Motor neuron (in vitro differentiated cells): ENCODE measurements at places on chromosomes 1 and 21.
A peak's percentile ranks its signal among the peaks of the same experiment; 100 is the strongest.

DNA sequence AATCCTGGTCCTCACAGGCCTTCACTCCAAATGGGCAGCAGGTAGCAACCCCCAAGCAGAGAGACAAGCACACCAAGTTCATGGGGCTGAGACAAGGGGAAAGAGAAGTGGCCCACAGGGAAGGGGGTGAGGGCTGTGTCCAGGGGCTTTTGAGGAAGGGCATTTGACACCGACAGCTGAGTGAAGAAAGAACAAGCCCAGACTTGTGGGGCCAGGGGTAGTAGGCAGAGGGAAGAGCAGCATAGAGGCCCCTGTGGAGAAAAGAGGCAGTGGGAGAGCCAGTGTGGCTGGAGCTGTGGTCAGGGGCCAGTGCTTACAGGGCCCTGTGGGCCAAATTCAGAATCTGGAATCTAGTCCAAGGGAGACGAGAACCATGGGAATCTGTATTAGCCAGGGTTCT is 85.4 kb downstream of the IGSF21 start:
- ATAC-seq = no peak

DNA sequence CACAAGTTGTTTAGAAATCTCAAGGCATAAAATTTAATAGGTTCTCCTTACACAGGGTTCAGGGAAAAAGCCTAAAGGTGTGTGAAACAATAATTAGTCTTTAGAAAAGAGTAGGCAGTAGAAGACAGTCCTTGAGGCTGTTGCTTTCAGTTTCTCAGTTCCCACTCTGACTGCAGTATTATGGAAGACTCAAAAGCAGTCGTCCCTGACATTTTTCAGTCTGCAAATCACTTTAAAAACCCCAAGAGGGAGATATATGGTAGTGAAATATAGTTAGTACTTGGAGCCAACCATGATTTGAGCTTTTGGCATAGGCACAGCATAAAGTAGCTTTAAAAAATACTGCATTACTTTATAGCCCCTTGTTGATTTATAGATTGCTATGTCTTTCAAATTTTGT is 299.7 kb downstream of the OLFM3 start:
- ATAC-seq = no peak

DNA sequence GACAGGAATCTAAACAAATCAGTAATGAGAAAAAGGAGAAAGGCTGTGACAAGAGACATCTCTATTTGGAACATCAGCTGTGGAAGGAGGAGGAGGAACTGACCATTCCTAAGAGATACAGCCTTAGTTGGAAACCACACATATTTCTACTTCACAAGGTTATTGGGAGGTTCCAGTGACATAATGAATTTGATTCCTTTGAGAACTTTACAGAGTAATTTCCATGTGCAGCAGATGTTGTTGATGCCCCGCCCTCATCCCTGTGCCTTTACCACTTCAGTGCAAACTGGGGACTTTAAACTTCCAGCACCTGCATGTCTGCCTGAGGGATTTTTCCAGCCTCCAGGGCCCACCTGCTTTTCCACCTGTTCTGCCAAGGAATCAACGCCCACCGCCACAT is 9.3 kb upstream of the ST6GALNAC5 start:
- no peak for ATAC-seq

DNA sequence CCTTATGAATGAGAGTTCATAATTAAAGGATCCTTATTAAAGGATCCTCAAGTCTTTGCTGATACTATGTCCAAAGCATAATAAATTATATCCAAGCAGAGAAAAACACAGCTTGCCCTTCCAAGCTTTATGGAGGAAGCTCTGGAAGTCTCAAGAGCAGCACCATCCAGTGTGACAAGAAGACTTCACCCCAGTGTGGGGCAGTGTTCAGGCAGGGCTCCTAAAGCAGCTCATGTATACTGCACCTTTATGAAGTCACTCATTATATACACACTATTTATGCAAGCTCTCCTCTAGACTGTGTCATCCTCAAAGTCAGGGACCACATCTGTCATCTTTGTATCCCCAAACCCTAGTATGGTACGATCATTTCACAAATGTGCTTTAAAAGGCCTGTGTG is 11.9 kb upstream of the CCN1 start:
- ATAC-seq = no peak

- ATAC-seq = peak; percentile 20
These were observed 35.9 kb upstream of the PTGFRN start for GRCh38 chr1:116873680-116874271.

DNA sequence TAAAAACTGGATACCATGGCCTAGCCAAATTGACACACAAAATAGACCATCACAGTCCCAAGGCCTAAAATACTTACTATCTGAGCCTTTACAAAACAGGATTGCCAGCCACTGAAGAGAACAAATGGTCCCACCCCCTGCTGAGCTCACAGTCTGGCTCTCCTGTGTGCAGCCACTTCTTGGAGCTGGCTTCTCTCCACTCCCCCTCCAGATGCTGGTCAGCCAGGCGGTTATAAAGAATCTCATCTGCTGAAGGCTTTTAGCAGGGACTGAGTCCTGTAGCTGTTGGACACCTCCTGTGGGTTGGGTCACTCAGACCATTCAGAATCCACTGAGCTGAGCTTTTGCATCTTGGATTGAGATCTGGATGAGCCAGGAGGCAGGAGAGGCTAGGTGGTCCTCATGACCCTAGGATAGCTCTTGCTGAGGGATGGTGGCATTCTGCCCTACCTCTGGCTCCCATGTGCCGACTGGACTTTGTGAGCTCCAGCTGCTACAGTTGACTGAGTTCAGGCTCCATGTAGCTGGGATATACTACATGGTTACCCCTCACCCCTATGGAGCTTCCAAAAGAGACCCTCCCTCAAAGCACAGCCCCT is 16.1 kb downstream of the OXCT2 start:
- ATAC-seq = no peak

- no peak for ATAC-seq
These were observed 11.0 kb upstream of the RGS18 start for GRCh38 chr1:192147221-192147620.

GRCh38 chr1:150012611-150013010 is 2.1 kb upstream of the OTUD7B start:
- ATAC-seq = no peak

DNA sequence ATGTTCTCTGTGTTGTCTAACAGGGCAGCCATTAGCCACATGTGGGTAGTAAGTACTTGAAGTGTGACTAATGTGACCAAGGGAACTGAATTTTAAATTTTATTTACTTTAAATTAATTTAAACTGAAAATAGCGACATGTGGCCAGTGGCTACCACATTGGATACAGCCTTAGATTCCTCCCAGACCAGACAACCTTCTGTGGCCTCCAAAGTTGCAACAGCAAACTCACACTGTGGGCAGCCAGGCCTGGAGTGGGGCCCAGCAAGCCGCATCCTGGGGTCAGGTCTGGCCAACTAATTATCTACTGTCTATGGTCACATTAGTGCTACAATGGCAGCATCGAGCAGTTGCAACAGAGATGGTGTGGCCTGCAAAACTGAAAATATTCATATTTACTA is 11.7 kb downstream of the EIF2D start:
- ATAC-seq = no peak

DNA sequence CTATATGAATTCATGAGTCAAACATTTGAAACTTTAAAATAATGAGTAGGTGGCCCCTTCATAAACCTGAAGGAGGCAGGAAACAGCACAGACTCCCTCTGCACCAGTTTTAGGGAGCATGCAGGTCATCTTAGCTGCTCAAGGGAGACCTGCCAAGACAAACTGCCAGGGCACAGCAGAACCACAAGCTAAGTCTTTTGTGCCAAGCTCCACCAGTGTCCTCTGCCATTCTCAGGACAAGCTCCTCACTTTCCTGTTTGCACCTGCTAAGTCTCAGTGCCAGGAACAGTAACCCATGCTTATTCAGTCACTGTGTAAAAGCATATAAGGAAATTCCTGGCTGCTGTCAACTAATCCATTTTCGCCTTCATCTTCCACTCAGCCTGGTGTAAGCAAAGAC is 368.9 kb downstream of the SEC16B start:
- ATAC-seq = no peak

GRCh38 chr21:29318354-29318753 is 19.6 kb downstream of the BACH1 start:
- no peak for ATAC-seq

DNA sequence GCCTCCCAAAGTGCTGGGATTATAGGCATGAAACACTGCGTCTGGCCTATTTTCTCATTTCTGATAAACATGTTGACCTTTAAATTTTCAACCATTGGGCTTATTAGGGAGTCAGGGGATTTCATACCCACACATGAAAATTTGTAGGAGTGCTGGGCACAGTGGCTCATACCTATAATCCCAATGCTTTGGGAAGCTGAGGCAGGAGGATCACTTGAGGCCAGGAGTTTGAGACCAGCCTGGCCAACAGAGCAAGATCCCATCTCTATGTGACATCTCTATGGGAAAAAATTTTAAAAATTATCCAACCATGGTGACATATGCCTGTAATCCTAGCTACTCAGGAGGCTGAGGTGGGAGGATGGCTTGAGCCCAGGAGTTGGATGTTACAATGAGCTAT is 10.5 kb upstream of the H3-3A start:
- ATAC-seq = no peak

DNA sequence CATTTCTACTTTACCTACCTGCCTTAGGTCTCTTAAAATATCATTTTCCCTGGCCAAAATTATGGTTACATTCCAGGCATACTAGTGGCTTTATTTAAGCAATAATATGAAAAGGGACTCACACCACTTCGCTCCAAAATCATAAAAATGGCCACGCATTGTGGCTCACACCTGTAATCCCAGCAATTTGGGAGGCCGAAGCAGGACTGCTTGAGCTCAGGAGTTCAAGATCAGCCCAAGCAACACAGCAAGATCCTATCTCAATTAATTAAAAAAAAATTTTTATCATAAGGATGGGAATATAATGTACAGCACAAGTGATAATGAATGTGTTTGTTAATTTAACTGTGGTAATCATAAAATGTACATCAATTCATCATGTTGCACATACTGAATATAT is 65.4 kb downstream of the ARID4B start:
- ATAC-seq = no peak

DNA sequence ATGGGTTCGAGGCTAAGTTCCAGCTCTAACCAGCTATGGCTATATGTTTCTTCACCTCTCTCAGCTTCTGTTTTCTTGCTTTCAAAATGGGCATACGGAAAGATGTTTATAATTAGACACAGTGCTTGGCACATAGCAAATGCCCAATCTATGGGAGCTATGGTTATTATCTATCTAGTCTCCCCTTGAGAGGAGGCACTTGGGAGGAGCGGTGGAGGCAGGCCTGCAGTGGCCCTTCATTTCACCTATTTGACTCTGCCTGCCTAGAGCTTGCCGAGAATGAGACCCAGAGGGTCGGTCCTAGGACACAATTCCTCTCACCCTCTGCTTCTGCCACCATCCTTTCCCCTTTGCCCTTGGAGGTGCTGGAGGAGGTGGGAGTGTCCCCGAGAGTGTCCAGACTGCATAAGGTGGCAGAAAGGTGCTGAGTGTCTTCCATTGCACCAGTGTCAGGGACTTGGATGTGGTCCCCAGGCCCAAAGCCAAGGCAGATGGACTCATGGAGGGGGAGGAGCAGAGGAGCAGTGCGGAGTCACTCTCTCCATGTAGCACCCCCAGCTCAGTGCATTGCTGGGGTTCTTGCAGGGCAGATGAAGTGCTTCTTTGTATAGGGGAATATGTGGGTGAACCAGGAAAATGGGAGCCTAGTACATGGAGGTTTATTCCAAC is 9.0 kb downstream of the LGR6 start:
- no peak for ATAC-seq

- no peak for ATAC-seq
These were observed 4.2 kb downstream of the RD3 start for GRCh38 chr1:211487672-211488208.

- no peak for ATAC-seq
These were observed 215.4 kb downstream of the PBX1 start for GRCh38 chr1:164774413-164774812.

DNA sequence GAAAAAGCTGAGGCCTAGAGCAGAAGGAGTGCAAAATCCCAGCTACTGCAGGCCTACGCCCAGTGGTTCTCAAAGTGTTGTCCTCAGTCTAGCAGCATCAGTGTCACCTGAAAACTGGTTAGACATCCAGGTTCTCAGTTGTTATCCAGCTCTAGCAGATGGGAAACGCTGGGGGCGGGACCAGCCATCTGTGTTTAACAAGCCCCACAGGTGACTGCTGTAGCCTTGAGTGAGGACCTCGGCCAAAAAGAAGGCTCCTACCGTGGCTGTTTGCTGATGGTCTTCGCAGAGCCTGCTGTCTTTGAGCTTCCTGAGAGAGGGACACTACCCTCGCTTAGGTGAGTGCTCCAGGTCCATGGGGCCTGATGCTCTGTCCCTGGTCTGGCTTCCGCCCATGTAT is 69.7 kb downstream of the LRRN2 start:
- no peak for ATAC-seq

DNA sequence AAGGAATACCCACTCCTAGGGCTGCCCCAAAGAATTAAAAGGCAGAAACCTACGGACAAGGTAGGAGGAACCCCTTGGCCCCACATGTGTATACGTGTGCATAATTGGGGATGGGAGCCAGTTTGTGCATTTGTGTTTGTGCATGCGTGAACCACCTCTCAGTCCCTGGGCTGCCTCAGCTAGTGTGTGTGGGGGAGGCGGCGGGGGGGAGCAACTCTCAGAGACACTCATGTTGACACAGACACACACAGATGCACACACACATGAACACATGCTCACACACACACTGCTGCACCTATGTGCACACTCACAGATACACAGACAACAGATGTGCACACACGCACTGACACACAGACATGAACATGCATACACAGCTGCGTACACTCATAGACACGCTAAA is 5.1 kb downstream of the LDLRAD1 start:
- no peak for ATAC-seq

GRCh38 chr1:43688594-43689000 is 18.7 kb upstream of the ST3GAL3 start:
- peak; percentile 81 for ATAC-seq

GRCh38 chr1:3459940-3460671 is 5.6 kb downstream of the ARHGEF16 start:
- ATAC-seq = no peak

DNA sequence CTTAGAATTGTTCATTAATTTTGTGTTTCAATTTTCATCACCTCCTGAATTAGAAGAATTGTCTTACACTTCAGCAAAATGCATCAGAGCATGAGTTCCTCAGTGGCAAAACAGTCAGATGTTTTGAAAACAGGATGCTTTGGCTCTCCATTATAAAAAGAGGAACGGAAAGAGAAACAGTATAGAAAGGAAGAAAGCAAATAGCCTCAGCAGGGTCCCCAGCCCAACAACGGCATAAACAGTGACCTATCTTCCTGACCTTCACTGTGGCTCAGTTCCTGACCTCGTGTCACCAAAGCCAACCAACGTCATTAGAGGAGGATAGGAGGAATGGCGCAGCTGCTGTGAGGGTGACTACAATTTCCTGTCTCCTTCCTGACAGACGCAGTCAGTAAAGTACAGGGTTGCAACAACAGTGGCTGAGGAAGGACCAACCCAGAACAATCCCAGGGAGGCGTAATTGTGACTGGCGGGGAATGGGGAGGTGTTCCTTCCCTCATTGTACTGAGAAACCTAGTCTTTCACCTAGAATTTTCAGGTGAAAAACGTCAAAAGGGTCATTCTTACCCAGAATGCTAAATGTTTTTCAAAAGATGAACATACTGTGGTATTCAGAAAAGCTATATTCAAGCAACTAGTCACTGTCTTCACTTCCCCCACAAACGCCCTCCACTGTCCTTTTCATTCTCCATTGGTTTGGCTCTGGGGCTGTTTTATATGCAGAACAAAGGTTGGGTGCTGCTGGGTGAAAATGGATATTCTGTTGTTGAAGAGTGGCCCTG is 197.9 kb upstream of the SGIP1 start:
- no peak for ATAC-seq

- no peak for ATAC-seq
These were observed 178.7 kb upstream of the RUNX1 start for GRCh38 chr21:35227786-35228185.

- ATAC-seq = no peak
These were observed 68.5 kb downstream of the RBM11 start for GRCh38 chr21:14284481-14284880.
